ENCODE measurements at places on chromosomes 11 and 22.

DNA sequence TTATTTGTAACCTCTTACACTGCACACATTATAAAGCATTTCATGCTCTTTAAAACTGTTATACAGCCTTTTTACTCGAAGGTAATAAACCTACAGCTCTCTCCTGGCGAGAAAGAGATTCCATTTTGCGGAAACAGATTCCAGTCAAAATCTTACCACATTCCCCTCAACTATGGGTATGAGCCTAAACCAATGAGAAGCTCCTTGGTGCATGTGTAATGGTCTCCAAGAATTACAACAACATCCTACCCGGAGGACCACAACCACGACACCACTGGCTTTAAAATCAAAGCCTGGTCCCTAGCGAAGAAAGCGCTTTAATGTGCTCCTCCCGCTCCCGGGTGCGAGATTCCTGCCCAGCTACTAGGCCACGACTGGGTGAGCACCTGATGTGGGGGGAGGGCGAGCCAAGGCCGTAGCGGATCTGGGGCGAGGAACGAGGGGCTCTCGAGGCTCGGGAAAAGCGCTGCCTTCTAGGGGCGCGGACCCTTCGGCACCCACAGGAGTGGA, 821 bp downstream of the CELF1 start:
- no peak for DNase-seq

DNA sequence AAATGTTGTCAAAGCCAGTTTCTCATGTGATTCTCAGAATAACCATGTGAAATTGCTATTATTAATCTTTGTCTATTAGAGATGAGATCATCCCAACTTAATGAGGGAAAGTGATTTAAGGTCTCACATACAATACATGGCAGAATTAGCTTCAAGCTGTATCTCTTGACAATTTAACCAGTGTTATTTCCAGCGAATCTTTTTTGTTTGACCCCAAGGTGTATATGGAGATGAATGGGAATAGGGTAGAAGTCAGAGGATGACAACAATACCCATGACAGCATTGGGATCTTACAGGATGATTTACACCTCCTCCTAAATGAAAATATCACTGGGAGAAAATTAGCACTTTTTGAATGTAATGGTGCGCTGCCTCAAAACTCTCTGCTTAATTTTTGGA, 290.8 kb upstream of the LUZP2 start:
- DNase-seq: no peak

GRCh38 chr11:114215428-114215827, 80.8 kb upstream of the NNMT start:
- no peak for DNase-seq

DNA sequence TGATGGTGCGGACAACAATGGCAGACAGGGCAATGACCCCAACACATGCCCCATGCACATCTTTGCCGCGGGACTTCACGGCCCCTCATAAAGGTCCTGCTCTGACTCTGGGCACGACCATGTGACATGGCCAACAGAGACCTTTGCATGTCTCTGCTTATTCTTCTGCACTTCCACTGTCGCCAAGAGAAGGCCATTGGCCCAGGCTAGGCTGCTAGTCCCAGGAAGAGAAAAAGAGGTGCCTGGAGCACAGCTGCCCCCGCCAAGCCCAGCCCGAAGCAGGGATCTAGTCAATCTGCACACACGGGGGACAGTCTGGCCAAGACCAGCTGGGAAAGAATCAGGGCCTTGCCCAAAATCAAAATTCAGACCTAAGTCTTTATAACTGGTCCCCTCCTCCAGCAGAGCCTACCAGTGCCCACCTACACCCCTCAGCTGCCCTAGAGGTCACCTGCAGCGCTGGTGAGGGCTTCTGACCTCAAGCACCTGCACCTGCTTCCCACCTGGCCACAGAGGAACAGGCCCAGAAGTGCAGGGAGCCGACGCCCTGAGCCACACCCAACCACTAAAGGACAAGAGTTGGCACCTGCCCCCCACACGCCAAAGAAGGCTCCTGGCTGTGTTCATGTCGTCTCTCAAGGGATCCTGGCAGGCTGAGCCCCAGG, 8.1 kb downstream of the SULT4A1 start:
- DNase-seq: no peak

DNA sequence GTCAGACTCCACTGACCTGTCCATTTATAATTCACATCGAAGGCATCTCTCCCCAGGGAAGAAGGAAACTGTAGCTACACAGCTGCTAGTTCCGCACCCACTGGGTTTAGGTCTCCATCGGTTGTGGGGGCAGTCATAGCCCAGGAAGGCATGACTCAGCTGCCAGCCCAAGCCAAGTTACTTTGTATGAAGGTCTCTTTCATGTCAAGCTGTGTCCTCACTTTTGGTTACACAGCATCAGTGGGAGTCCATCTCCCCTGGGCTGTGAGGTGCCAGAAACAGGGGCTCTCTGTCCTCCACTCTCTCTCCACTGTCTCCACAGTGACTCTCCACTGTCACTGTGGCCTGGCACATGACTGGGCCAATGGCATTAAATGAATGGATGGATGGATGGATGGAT, 585.2 kb downstream of the BRD1 start:
- no peak for DNase-seq

- DNase-seq: no peak
These were observed 63.0 kb upstream of the TTLL12 start for GRCh38 chr22:43249789-43250471.
